ENCODE measurements at places on chromosomes 12 and 14.

DNA sequence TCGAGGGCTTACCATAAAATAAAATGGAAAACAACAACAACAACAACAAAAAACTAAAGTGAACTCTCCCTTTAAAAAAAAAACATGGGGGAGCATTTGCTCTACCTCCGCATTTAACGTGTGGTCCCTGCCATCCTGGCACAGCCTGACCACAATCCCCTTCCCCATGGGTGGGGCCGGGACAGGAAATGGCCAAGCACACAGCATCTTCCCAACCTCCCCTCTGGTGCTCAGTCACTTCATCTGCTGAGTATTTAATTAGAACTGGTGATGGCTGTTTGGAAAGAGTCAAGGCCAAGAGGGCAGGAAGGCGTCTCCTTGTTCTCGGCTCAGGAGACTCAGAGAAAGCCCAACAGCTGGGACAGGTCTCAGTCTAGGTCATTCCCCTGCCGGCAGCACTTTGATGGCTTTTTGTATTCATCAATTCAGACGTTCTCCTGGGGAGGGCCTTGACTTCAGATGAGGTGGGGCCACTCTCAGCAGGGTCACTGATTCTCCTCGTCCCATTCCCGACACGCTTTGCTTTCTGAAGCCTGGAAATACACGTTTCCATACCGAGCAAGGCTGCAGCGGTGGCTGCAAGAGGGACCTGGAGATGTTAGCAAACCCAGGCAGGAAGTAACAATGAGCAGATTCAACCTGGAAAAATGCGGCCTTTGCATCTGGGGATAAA is 44.4 kb downstream of the ANO2 start:
- no peak for DNase-seq

DNA sequence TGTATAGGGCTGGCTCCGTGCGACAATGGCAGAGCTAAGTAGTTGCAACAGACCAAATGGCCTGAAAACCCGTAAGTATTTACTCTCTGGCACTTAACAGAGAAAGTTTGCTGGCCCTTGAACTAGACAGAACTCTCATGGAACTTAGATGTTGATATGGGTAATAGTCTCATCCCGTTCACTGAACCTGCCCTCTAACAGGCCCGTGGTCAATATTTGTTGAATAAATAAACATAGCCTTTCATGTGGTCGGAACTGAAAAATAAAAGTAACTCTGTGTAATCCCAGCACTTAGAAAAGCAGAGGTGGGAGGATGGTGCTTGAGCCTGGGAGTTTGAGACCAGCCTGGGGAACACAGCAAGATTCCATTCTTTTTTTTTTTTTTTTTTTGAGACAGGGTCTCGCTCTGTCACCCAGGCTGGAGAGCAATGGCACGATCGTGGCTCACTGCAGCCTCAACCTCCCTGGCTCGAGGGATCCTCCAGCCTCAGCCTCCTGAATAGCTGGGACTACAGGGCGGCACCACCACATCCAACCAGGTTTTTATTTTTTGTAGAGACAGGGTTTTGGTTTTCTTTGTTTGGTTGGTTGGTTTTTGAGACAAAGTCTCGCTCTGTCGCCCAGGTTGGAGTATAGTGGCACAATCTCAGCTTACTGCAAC is 29.7 kb downstream of the KDM2B start:
- DNase-seq = no peak

DNA sequence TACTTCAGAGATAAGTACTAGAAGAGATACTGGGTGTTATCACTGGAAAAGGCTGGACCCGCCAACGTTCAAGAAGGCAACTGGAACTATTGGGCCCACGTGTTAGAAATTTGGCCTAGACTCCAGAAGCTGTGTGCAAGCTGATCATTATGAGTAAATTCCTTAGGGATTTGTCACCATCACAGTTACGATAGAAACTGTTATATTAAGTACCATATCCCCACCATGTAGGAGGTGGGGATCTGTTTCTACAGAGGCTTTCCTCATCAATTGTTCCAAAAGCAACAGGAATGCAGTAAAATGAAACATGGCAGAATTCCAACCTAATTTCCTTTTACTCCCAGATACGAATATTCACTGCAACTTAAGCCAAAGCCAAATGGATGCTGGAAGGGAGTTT is 170.7 kb downstream of the NOVA1 start:
- no peak for DNase-seq

DNA sequence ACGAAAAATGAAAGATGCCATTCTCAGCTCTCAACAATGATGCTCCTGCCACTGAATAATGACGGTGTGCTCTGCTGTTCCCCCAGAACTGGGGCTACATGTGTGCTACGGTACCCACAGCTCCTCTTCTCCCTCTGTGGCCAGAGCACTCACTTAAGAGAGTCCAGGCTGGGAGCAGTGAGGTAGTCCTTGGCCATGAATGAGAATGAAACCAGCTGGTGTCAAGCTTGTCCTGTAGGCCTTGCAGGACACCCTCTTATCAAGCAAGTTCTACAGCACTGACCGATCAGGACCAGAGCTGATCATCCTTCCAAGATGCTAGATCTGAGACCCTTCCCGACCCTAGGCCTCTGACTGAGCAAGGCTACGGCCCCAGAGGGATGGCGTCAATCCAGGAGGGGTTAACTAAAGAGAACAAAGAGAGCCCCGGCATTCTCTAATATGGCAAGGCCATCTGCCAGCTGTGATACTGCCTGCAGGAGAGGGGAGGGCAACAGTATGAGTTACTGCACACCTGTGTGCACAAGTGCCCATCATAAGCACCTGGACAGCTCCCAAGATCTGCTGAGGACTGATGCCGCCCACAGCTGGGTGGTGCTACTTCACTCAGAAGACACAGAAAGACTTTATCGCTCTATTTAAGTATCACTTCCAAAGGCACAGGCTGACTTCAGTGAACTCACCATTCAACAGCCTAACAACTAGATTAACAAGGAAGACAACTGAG is 30.5 kb downstream of the APPL2 start:
- DNase-seq = no peak

- no peak for DNase-seq
These were observed 129.3 kb upstream of the SSTR1 start for GRCh38 chr14:38078393-38078792.

DNA sequence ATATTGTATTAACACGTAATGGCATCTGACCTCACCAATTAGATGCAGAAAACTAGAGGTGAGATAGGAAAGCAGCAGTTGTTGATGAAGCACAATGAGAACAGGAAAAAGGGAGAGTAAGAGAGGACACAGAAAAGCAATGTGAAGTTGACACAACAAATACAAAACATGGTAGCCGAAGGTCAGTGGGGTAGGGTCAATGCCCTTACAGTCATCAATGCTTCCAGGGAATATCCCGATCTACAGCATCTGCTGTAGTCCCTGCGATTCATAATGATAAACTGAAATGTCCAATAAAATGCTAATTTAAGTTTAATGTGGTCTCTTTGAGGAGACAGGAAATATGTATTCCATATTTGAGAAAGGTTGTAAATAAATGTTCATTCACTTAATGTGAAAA is 2.9 kb upstream of the COL2A1 start:
- DNase-seq = no peak

GRCh38 chr14:76880449-76880848 is 54.2 kb downstream of the LRRC74A start:
- no peak for DNase-seq

GRCh38 chr12:67038486-67038885 is 230.7 kb upstream of the CAND1 start:
- DNase-seq = no peak

DNA sequence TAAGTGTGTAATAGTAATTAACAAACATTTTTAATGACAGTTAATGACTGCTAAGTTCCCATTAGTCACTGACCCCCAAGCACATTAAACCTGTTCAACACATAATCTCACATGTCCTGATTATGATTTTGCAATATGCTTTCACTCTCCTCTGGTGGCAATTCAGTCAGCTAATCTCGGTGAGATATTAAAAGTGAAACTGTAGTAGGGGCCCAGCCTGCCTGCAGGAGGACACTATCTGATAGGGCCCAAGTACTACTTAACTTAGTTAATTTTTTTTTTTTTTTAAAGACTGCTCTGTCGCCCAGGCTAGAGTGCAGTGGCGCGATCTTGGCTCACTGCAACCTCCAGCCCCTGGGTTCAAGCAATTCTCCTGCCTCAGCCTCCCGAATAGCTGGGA is 48.8 kb downstream of the CIT start:
- DNase-seq = no peak

- no peak for DNase-seq
These were observed 690.5 kb downstream of the C12orf50 start for GRCh38 chr12:87338681-87339080.

GRCh38 chr12:48683534-48683933 is 1.5 kb upstream of the KANSL2 start:
- DNase-seq = no peak

GRCh38 chr12:104569346-104570173 is 112.8 kb downstream of the CHST11 start:
- no peak for DNase-seq

- no peak for DNase-seq
These were observed 161.2 kb downstream of the TMX1 start for GRCh38 chr14:51401272-51401671.

DNA sequence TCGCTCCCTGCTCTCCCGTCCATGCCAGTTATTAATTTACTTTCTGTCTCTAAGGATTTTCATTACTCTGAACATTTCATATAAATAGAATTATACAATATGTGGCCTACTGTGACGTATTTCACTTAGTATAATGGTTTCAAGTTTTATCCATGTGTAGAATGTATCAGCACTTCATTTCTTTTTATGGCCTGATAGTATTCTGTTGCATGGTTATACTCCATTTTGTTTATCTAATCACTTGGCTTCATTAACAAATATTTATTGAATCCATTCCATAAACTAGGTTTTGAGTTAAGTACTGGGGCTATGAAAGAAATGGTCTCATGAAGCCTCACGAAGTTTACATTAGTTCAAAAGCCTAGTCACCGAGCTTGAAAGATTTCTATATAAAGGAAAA is 7.6 kb downstream of the GPR65 start:
- DNase-seq = no peak

- DNase-seq = no peak
These were observed 239.8 kb upstream of the FAR2 start for GRCh38 chr12:28909291-28909690.

- DNase-seq = no peak
These were observed 647 bp upstream of the ESPL1 start for GRCh38 chr12:53267306-53267998.

DNA sequence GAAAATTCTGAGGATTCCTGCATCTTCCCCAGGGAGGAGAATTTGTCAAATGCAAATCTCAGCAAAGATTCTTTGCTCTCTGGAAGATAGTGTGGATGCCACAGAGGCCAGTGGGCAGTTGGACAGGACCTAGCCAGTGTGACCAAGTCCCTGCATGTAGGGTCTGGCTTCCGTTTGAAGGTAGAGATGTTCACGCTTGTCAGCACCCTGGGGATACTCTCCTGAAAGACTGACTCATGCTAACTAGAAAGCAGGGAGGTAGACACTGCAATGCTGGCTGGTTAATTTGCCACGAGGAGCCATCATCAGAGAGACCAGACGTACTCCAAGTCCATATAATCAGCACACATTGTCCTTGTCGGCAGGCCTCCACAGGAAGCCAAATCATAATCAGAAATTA is 130.1 kb downstream of the SAMD4A start:
- no peak for DNase-seq

- DNase-seq = no peak
These were observed 185.8 kb downstream of the STXBP6 start for GRCh38 chr14:24863968-24864684.

DNA sequence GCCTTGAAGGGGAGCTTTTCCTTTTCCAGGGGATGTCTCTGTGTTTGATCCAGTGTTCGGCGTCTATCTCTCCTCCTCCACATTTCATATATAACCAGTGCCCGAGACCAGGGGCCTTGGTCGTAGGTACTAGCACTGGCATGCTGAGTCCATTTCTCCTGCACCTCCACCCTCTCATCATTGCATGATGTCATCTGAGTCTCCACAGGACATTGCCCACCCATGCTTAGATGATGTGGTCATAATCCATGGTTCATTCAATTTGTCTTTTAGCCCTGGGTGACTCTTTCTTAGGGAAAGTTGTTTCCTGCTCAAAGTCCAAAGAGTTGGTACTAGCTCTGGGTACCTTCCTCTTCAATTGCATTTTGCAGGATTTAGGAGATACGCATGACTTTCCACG is 328.1 kb downstream of the BCL11B start:
- DNase-seq = no peak

- no peak for DNase-seq
These were observed 827 bp downstream of the ALDH2 start for GRCh38 chr12:111767362-111768158.

GRCh38 chr12:115383668-115384067 is 699.7 kb upstream of the TBX3 start:
- DNase-seq = no peak

DNA sequence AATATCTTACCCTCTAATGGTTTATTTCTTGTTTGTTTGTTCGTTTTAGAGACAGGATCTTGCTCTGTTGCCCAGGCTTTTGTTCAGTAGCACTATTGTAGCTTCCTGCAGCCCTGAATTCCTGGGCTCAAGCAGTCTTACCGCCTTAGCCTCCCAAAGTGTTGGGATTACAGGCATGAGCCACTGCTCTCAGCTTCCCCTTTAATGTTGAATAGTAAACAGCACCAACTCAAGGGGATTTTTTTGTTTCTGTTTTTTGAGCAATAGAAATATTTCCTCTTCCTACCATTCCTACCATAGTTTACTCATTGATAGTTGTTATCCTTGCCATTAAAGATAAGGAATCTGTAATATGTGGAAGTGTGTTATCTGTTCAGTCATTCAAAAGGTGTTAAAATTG is 10.7 kb downstream of the ARID4A start:
- DNase-seq = no peak

DNA sequence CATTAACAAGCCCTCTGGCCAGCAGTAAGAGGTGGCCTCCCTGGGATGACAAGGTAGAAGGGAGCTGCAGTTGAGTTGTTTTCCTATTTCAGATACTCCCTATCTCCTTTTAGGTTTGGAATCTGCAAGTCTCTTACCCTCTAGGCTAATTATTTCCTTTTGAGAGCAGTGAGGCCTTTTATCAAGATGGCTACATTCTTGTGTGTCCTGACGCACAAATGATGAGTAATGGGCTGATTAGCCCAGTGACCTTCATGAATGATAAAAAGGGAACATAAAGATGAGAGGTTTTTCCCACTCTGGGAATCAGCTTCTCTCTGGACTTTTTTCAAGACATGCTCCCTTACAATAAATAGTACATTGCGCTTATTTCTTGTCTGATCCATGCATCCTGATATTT is 22.9 kb downstream of the DYRK2 start:
- no peak for DNase-seq
